GM13976 (cell line): ENCODE measurements at places on chromosomes 12 and 14.

DNA sequence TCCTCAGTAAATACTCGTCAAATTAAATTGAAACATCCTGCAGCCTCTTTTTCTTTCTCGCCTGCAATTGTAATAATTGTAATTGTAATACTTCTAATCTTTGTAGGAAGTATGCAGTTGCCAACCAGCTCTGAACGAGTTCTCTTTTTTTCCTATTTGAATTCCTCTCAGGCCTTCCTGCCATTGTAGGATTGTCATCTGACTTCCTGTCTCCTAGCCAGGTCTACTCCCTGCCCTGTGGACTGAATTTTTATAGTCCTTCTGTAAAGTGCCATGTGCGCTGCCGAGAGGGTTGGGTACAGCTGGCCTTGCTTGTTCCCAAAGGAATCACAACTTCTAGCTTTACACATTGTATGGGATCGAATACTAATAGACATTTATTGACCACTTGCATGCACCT, 183.3 kb downstream of the SSPN start:
- no peak for DNase-seq

GRCh38 chr14:48974994-48975393, 611.2 kb downstream of the RPS29 start:
- no peak for DNase-seq

DNA sequence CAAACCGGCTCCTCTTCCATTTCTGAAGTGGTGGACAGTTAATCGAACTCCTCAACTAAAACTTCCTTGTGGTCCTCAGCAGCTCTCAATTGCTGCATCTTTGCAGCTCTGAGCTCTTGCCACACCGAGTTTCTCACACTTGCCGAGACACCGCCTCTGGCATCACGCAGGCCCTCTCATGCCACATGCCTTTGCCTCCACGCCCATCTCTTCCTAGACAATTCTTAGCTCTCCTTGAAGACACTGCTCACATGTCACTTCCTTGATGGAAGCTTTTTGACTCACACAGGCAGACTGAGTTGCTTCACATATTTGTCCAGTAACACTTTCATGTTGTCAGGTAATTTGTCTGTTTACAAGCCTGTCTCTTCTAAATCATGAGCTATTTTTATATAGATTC, 29.2 kb downstream of the KCNA1 start:
- no peak for DNase-seq

- peak; percentile 11 for DNase-seq
Observed at GRCh38 chr14:42011221-42011620, 404.5 kb downstream of the LRFN5 start.

GRCh38 chr12:112148031-112148513, 22.7 kb downstream of the TRAFD1 start:
- peak; percentile 4 for DNase-seq
